ENCODE measurements at places on chromosomes 7 and 10. TPM values are rescaled to one million over a fixed set of nuclear protein-coding genes. Genes with fewer than 3 reads are reported as not detected.

MCM10 gene
- 21.3 TPM for total RNA-seq

OPALIN gene
- not detected for total RNA-seq

SDHAF3 gene
- total RNA-seq, result 20.2 TPM

FGFR2 gene
- 0.28 TPM for total RNA-seq

LBX1 gene
- not detected for total RNA-seq

GRM8 gene
- total RNA-seq, result not detected

NPVF gene
- not detected for total RNA-seq

CCL24 gene
- not detected for total RNA-seq

RASSF4 gene
- 1.8 TPM for total RNA-seq

FAM25A gene
- total RNA-seq, result not detected

SCD gene
- total RNA-seq, result 136 TPM

CCDC3 gene
- 1.3 TPM for total RNA-seq

NUB1 gene
- total RNA-seq, result 39.6 TPM

C10orf67 gene
- 0.17 TPM for total RNA-seq

ABCB4 gene
- total RNA-seq, result not detected

TMEM176B gene
- total RNA-seq, result 0.11 TPM

DNMBP gene
- total RNA-seq, result 32.0 TPM

NKX1-2 gene
- 0.06 TPM for total RNA-seq

FLNC gene
- 4.7 TPM for total RNA-seq

DYNC1I1 gene
- not detected for total RNA-seq

NUPR2 gene
- total RNA-seq, result not detected

LGI1 gene
- not detected for total RNA-seq

BTRC gene
- 10.6 TPM for total RNA-seq

SLC16A12 gene
- 0.58 TPM for total RNA-seq

DENND11 gene
- total RNA-seq, result 7.2 TPM

LRRD1 gene
- total RNA-seq, result not detected

CBX3 gene
- total RNA-seq, result 233 TPM
